Stimulated activated CD8-positive, alpha-beta memory T cell treated with anti-CD3 and anti-CD28 coated beads, Interleukin-4, amount 100 ng/mL, for 48 hours (primary cell): ENCODE measurements at places on chromosomes 3 and 15.

GRCh38 chr15:51155016-51155580, 60.4 kb upstream of the TNFAIP8L3 start:
- DNase-seq = no peak

DNA sequence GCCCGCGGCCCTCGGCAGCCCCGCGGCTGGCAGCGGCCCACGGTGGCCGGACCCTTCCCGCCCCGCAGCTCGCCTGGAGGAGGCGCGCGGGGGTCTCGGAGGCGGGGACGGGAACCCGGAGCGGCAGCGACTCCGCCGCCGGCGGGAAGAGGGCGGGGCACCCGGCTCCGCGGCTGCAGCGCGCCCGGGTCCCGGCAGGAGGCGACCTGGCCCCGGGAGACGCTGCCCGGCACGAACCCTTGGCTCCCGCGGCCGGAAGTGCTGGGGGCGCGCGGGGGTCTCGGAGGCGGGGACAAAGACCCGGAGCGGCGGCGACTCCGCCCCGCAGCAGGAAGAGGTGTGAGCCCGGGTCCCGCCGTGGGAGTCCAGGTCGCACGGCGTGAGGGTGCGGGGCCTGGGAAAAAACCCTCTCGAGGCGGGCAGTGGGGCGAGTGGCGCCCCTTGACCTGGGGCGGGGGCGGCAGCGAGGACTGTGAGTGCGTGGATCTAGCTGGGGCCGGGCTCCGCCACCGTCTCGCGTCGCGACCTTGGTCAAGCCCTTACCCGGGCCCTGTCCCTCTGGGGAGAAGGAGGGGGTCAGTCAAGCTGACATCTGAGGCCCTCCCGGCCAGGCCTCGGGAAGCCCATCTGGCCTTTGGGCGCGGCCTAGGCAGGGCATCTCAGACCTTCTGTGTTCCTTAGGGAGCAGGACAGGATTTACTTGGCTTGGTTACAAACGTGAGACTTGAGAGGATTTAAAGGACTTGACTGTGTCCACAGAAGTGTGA, at the start of gene CIB2:
TSS of gene CIB2 (minus strand) at position 151 of the 767 bp plus-strand sequence. CDS start 230 bp downstream, outside the sequence.
- DNase-seq = peak; percentile 83

GRCh38 chr3:26703519-26703918, 80.9 kb downstream of the LRRC3B start:
- no peak for DNase-seq

DNA sequence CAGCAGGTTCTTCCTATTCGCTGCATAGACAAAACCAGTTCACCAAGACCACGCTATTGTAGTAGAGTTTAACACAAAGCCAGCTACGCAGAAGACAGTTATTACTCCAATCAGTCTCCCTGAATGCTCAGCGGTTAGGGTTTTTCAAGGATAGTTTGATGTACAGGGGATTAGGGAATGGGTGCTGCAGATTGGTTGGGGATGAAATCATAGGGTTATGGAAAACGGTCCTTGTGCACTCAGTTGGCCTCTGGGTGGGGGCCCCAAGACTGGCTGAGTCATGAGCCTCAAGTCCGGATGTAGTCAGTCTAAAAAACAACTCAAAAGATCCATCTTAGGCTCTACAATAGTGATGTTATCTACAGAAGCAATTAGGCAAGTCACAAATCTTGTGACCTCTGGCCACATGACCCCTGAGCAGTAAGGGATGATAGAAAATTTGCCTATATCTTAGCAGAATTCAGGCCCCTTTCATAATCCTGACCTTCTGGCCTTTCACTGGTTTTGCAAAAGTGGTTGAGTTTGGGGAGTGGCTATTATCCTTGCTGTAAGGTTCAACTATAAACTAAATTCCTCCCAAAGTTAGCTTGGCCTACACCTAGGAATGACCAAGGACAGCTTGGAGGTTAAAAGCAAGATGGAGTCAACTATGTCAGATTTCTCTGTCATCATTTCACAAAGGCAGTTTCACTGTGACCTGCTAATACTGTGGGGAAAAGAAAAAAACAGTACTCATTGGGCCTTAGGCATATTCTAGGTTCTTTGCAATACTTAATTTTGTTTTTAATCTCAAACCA, 57.7 kb downstream of the LIPC start:
- no peak for DNase-seq

DNA sequence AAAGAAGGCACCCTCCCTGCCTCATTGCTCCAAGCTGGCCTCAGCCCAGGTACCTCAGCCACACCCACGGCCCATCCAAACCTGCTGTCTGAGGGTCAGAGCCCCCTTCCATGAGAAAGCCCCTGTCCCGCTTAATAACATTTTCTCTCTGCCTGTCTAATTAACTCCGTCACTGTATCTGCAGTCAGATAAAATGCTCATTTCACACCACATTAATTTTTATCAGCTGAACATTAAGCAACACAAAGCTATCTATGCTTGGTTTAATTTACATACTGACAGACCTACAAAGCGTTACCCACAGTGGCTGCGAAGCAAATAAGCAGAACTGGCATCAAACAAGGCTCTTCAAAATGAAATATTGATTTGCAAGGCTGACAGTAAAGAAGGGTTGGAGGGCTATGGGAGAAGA, 309.8 kb upstream of the ICE2 start:
- DNase-seq = no peak

DNA sequence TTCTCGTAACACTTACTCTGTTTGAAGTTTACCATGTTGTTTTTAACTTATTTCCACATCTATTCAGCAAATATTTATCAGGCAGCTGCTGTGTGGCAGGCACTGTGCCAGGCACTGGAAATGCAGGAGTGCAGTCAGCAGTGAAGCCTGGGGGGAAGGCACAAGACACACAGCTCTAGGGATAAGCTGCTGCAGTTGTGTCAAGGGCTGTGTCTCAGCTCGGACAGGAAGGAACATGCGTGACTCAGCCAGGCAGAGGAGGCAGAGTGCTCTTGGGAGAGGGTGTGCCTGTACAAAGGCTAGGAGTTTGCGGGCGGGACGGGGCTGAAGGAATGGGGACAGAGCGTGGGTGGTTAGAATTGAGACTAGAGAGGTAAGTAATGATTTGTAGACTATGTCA, 24.7 kb downstream of the LYSMD4 start:
- DNase-seq = no peak

GRCh38 chr15:59819092-59819491, 130.0 kb upstream of the BNIP2 start:
- DNase-seq = no peak

- DNase-seq = no peak
Measured at GRCh38 chr15:84881520-84881830, 3.0 kb upstream of the SLC28A1 start.

GRCh38 chr3:16319307-16319706, 54.3 kb downstream of the OXNAD1 start:
- peak; percentile 86 for DNase-seq

DNA sequence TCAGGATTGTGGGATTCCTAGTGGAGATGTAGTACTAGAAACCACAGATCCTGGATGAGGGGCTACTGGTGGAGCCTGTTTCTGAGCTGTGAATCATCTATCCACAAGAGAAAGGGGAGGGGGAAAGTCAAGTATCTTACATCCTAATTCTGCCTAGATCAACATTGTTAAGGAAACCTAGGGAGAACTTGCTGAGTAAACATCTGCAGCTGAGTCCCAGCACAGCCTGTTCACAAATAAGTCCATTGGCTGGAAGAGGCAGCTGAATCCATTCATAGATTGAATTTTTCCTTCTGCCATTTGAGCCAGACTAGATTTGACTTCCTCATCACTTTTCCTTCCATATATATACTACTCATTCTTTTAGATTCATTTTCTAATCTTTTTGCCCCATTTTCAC, 460.5 kb downstream of the TUSC7 start:
- no peak for DNase-seq

- no peak for DNase-seq
Measured at GRCh38 chr3:42980209-42980608, 1.1 kb downstream of the GASK1A start.

- DNase-seq = no peak
Measured at GRCh38 chr3:40130721-40131120, 178.8 kb upstream of the EIF1B start.

- no peak for DNase-seq
Measured at GRCh38 chr3:135261214-135261775, 466.2 kb downstream of the EPHB1 start.

GRCh38 chr15:37819191-37819590, 115.2 kb upstream of the TMCO5A start:
- DNase-seq = no peak

DNA sequence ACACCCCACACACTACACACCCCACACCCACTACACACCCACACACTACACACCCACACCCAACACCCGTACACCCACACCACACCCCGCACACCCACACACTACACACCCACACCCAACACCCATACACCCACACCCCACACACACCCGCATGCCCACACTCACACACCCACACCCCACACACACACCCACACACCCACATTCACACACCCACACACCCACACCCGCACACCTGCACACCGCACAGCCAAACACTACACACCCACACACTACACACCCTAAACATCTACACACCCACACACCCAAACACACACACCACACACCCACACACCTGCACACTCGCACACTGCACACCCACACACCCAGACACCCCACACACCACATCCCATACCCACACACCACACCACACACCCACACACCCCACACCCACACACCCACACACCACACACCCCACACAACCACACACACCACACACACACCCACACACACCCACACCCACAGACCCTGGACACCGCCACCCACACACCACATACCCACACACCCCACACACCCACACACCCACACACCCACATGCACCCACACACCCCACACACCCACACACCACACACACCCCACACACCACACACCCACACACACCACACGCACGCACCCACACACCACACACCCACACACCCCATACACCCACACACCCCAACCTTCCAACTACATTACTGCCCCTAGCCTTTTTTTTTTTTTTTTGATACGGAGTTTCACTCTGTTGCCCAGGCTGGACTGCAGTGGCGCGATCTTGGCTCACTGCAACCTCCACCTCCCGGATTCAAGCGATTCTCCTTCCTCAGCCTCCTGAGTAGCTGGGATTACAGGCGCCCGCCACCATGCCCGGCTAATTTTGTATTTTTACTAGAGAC, 16.9 kb downstream of the CEP19 start:
- DNase-seq = peak; percentile 45

DNA sequence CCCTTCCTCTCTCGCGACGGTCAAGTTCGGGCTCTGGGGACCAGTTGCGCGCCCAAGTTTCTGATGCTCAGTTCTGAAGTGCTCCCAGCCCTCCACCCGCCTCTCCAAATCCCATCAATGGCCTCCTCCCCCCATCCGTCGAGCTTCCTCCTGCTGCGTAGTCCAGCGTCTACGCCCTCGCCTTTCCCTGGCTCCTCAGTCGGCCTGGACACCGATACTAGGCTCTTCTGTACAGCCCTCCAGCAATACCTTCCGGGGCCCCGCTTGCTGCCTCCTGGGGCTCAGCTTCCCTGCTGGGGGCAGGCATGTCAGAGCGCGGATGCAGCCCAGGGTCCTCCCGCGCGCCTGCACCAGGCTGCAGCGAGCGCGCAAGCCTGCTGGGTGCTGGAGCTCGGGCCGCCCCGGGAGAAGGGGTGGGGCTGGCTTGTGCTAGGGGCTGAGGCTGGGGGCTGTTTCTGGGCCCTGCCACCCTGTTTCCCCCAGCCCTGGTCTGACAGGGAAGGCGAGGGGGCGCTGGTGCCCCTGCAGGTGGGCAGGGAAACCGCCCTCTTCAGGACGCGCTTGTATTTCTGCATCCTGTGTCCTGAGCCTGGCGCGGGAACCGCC, 353.3 kb upstream of the SUCLG2 start:
- DNase-seq = peak; percentile 35

DNA sequence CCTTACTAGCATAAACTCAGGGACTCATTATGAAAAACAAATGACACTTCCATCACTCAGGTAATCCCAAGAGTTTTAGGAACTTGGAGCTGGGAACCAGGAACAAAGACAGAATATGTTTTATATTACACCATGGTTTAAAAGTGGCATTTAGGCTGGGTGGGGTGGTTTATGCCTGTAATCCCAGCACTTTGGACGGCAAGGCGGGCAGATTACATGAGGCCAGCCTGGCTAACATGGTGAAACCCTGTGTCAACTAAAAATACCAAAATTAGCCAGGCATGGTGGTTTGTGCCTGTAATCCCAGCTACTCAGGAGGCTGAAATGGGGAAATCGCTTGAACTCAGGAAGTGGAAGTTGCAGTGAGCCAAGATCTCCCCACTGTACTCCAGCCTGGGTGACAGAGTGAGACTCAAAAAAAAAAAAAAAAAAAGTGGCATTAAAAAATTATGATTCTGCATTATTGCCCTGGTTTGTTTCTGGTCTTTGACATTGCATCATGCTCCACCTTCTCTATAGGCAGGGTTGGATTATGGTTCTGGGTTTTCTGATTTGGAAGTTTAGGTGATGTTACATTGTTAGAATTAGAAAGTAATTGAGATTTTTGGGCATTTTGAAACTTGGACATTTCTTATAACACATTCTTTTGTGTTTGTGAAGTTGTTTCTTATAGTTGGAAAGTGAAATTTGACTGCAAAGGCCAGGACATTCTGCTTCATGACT, 19.0 kb downstream of the SQOR start:
- no peak for DNase-seq

DNA sequence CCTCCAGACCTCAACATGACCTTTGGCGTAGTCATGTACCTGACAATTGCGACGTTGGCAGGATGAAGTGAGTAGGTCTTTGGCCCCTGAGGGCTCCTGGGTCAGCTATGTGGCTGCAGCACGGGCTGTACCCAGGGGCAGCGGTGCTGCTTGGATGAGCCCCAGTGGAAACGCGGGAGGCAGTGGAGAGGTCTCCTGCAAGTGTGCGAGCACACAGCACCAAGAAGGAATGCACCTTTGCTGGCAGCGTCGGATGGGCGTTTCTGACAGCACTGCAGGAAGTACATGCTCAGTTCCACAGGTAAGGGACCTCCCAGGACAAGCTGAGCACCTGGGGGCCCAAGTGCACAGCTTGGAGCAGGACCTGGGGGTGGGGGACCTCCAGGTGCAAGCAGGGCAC, 67.4 kb upstream of the UNC13C start:
- DNase-seq = no peak

DNA sequence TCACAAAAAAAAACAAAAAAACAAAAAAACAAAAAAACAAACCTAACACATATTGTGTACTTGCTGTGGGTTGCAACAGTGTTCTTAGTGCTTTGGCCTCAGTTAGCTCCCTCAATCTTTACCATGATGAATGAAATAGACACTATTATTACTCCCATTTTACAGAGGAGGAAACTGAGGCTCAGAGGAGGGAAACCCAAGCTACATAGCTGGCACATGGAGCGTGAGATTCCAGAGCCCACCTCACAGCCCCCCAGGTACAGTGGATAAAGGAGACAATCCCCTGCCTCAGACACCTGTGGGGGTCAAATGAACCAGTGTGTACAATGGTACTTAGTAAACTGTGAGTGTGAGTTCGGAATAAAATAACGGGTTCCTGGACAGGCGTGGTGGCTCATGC, 104.9 kb upstream of the SMAD3 start:
- no peak for DNase-seq

- DNase-seq = no peak
Measured at GRCh38 chr15:68434021-68434420, 2.1 kb upstream of the ITGA11 start.

GRCh38 chr15:70530906-70531305, 232.5 kb downstream of the UACA start:
- DNase-seq = no peak
